Kasumi-1 (cell line): ENCODE measurements at places on chromosomes 5 and 9.

DNA sequence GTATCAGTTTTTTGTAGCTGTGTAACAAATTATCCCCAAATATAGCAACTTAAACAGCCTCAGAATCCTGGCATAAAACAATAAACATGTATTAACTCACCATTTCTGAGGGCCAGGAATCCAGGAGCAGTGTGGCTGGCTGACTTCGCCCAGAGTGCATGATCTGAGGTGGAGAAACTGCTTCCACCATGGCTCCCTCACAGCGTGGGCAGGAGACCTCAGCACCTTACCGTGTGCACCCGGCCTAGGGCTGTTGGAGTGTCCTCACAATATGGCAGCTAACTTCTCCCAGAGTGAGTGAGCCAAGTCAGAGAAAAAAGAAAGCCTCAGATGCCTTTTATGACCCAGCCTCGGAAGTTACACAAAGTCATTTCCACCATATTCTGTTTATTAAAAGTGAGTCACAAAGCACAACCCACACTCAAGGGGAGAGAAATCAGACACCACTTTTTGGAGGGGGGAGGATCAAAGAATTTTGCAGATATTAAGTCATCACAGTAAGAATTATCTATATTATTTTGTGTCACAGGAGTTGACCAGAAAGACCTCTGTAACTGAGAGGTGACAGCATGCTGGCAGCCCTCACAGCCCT, 59.6 kb downstream of the TSTD2 start:
- no peak for DNase-seq

GRCh38 chr9:134494273-134494815, 147.3 kb upstream of the COL5A1 start:
- DNase-seq, result no peak

DNA sequence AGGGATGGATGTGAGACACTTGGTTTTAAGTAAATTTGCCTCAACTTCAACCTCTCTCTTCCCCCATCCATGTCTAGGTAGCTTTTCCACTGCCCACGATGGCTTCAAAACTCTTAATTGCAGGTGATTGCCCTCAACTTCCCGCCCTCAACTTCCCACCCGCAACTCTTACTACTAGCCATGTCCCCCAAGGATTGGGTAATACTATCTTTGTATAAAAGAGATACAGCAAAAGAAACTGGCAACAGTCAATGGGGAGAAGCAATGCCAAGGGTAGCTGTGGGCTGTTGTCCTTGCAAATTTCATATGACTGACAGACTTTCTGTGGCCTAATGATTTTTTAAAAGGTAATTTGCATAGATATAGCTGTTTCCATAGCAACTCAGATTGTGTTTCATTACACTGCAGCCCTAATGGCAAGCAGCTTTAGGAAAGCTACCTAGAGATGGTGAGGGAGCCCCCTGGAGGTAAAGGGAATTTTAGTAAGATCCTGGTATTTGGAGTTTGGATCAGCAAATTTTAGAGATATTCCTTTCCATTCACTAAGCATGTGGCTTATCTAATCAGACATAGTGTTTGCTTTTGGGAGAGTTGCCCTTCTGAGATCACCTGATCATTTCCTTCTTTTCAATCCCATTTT, 421.5 kb upstream of the DAP start:
- peak; percentile 39 for DNase-seq

DNA sequence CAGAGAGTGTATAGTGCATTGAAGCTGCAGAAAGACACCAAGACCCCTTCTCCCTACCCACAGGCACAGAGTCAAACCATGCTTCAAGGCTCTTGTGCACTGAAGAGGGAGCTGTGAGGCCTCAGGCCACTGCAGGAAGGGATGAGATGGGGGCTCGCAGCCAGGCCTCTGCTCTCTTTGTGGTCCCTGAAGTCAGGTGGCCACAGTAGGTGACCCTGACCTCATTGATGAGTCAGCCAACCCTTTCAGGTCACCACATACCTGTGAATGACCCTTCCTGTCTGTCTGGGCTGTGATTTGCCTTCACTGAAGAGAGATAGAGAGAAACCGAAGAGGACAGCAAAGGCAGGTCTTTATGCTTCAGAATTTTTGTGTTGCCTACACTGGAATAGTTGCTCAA, 372.1 kb downstream of the ACTL7B start:
- no peak for DNase-seq

DNA sequence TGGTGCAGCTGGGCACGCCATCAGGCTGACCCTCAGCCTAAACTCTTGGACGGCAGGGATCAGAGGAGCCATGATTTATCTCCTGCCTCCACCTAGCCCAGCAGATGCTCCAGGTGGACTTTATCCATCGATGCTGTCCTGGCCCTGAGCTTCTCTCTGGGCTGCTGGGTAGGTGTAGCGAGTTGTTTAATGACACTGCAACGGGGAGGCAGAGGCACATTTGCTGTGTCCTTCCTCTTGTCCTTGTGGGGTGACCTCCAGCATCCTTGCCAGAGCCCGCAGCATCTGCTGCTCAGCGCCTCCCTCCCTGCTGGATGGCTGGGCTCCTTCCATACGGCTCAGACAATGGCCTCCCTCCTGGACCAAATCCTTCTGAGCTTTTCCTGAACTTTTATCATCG, 103.1 kb upstream of the IRX4 start:
- no peak for DNase-seq

DNA sequence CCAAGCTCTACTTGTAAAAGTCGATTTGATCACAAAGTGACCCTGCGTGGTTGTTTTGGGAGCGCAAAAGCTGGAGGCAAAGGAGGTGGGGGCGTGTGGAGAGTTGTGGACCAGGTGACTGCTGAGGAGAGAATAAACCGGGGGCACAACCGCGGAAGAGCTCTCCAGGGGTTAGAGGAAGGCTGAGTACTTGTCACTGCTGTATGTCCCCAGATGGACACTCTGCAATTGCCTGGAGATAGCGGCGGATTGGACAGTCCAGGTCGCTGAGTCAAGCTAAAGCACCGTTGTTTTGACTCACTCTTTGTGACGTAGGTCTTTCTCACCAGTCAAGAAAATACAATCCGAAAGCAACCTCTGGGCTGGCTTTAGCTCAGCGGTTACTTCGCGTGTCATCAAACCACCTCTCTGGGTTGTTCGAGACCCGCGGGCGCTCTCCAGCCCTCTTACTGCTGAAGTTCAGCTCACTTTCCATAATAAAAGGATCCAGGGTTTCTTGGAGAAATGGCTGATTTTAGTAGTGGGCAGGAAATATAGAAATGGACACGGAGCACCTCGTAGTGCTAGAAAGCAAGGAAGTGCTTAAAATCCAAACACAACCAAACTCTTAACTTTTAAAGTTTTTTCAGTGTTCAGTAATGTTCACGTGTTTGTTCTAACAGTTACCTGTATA, 25.7 kb downstream of the ZMAT2 start:
- no peak for DNase-seq

DNA sequence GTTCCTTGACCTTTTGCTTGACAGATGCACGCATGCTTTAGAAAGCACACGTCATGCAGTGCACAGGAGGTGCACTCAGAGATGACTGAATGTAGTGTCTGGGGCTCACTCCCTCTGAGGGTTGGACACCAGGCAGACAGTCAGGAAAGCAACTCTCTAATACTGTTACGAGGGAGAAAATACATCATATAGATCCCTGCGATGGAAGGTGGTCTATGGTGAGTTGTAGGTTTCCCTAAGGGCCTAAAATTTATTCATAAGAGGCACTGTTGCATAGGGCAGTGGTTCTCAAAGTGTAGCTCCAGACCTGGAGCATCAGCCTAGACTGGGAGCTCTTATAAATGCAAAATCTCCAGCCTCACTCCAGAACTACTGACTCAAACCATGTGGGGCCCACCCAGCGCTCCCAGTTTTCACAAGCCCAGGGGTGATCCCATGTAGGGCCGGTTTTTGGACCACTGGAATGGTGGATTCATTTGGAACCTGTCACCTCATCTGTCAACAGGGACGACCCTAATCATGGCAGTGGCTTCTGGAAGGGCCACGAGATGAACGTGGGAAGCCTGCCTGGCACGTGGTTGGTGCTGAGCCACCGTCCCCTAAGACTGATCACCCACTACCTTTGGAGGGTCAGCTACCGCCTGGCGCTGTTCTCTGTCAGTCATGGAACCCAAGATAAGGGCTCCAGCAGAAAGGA, 16.8 kb upstream of the PHF19 start:
- DNase-seq, result no peak

DNA sequence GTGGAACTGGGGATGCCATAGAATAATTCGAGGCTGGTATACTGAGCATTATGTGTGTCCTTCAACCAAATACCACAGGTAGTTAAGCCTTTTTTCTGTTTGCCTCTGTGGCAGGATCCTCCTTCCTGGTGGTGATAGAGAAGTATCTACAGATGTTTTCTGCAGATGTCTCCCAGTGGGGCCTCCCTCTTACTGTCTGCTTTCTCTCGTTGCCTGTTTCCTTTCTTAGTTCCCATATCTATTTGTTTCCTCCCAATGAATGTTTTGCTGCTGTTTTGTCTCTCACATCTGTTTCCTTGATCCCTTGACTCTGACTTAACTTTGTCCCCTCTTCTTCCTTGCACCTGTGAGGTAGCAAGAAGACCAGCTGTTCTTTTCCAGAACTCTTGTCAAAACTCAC, 130.9 kb upstream of the NUDT12 start:
- DNase-seq, result peak; percentile 84

DNA sequence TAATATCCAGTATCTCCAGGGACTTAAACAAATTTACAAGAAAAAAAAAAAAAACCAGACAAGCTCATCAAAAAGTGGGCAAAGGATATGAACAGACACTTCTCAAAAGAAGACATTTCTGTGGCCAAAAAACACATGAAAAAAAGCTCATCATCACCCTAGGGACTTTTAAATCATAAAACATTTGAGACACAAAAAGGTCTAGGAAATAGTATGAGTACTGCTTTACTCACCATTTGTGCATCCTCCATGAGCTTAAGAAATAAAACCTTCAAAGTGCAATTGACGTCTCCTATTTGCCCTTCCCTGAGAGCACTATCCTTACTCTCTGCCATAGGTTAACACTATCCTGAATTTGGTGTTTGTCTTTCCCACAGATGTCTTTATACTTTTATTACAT, 193.7 kb upstream of the NREP start:
- no peak for DNase-seq

DNA sequence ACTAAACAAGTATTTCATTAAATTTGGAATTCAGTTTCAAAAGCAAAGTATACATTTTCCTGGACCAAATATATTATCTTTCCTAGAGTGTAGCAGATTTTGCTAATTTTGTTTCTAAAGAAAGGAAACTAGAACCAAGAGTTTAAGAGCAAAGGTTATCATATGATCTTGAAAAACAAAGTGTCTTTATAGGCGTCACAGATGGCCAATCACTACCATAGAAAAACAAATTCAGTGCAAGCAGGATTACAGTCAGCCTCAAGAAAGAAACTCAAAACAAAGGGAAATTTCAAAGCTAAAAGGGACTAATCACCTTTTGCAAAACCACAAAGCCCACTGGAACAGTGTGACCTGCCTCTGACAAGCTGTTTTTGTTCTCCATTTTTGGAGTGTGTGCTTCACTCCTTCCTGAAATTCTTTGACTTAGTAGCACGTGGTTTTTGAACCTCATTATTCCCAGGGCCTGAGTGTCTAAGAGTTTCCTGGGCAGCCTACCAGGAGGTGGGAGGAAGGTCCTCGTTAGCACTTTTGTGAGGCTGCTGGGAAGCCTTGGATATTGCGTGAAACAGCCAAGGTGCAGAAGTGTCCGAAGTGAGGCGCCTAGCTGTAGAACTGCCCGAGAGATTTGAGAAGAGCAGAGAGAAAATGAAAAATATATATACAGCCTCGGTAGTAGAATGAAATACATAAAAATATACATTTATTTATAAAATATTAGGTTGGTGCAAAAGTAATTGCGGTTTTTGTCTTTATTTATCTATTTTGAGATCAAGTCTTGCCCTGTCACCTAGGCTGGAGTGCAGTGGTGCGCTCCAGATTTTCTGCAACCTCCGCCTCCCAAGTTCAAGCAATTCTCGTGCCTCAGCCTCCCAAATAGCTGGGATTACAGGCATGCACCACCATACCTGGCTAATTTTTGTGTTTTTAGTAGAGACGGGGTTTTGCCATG, 246.1 kb downstream of the MARCHF11 start:
- DNase-seq, result no peak

GRCh38 chr9:129774791-129775447, 22.1 kb upstream of the PTGES start:
- DNase-seq, result no peak

GRCh38 chr9:92138157-92138959, 23.1 kb upstream of the SPTLC1 start:
- peak; percentile 59 for DNase-seq

- no peak for DNase-seq
Observed at GRCh38 chr9:19026375-19026774, 6.6 kb downstream of the SAXO1 start.

- no peak for DNase-seq
Observed at GRCh38 chr5:31671339-31671741, 32.4 kb downstream of the PDZD2 start.

- no peak for DNase-seq
Observed at GRCh38 chr9:115456515-115456914, 338.6 kb upstream of the TNC start.

DNA sequence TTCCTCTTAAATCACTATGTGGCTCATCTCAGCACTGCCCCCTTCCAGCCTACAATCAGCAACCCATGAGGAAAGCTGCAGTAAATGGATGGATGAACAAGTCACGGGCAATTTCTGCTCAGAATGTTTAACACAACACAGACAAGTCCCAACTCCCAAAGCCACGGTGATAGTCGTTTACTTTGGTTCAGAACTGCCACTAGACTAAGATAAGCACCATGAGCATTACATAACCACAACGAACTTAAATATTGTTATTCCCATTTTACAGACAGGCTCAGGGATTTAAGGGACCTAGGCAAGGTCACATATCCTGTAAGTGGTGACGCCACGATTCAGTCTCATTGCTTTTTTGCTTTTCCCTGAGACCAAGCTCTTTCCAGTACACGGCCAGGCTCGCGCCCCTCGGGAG, 2.0 kb upstream of the SMIM27 start:
- peak; percentile 12 for DNase-seq

GRCh38 chr9:20989923-20990341, 41.5 kb downstream of the HACD4 start:
- DNase-seq, result peak; percentile 3

DNA sequence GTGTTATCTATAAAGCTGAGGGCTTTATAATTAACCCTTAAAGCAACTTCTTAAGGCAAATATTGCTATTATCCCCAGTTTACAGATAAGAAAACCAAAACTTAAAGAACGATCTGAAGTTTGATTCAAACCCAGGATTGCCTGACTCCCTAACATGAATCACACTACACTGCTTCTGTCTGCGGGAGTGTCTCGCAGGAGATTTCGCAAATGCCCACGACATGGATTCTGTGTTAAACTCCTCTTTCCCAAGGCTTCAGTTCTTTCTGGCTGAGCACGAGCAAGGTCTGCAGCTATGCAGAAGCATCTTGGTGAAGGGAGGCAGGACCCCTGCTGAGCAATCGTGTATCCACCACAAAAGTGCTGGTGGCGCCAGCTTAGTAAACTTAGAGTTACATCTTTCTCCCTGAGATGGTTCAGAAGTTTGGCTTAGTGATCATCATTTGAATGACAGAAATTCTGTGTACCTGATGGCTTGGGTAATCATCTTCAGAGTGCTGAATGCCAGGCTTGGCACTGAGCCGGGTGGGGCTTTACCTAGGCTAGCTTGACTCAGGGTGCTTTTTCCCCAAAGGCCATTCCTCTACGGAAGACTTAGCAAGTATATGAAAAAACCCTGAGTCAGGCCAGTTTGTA, 81.4 kb upstream of the PIK3R1 start:
- DNase-seq, result no peak

- no peak for DNase-seq
Observed at GRCh38 chr5:170307575-170308465, 10.2 kb upstream of the LCP2 start.
